Foreskin keratinocyte (primary cell): ENCODE measurements at places on chromosomes 3 and 15. TPM values are rescaled to one million over a fixed set of nuclear protein-coding genes. Genes with fewer than 3 reads are reported as not detected.

The GNAT1 gene
- 0.03 TPM in 1 of 2 replicates, not detected in the other for total RNA-seq

The STRC gene
- 0.04 TPM in 1 of 2 replicates, not detected in the other for total RNA-seq

The MKRN2OS gene
- 3.1 and 3.9 TPM in 2 replicates for total RNA-seq

The DPH6 gene
- total RNA-seq = 12.7 and 13.5 TPM in 2 replicates

The CD96 gene
- 0.10 and 0.14 TPM in 2 replicates for total RNA-seq

The LEKR1 gene
- 0.37 and 0.67 TPM in 2 replicates for total RNA-seq

The FBLN2 gene
- 4.0 and 5.5 TPM in 2 replicates for total RNA-seq

The ZNF609 gene
- total RNA-seq = 20.9 and 22.0 TPM in 2 replicates
